Stimulated activated CD8-positive, alpha-beta memory T cell treated with anti-CD3 and anti-CD28 coated beads, Interleukin-7, amount 100 ng/mL, for 1 hour (primary cell): ENCODE measurements at places on chromosomes 7 and 10.

DNA sequence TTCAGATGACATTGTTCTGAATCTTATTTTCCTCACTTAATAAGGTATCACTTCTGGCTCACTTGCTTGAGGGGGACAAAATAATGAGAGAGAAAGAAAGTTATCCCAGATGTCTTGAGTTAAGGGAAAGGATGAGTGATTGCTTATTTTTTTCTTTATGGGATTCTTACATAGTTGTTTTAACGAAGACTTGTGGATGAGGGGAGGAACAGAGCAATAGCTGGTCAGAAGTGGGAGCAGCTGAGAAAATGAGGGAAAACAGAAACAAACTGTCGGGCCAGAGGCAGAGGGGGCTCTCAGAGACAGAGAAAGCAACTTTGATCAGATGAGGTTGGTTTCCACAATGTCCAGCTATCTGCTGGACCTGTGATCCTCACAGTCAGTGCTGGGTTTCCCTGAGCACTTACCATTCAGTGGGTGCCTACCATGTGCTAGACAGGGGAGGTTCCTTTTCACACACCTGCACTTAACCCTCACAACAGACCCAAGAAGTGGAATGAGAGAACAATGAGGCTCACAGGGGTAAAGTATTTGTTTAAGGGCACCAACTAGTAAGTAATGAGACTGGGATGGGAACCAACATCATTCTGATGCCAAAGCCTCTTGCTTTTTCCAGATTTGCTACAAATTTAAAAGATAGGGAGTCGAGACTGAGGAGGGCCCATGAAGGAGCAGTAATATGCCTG is 64.2 kb downstream of the BICC1 start:
- no peak for DNase-seq

DNA sequence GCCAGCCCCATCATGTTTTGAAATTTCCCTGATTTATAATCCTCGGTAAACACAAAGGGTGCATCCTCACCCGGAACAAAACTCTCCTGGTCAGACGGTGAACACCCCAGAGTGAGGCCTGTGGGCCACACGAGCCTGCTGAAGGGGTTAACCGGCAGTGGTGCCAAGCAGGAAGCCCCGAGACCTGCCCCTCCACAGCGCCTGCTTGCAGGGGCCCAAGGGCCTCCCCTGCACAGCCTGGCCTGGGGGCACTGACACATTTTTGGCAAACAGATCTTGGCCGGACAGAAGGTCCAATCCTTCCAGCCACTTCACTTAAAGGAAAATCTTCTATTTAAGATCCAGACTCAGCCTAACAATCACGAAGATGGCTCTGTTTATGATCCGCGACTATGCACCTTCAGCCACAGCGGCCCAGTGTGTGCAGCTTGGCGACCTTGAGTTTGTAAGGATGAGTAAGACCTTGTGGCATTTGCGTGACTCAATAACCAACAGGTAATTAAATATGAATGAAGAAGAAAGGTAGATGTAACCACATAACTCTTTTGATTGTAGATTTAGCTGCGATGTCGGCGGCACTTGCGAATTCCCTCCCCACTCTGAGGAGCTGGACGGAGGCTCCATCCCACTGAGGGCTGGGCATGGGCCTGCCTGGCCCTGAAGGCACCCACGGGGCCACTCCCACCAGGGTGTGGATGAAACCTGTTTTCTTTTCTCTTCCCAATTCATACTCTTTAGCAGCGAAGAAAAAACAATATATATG is 328.2 kb downstream of the DNAJB6 start:
- DNase-seq = no peak

GRCh38 chr10:115335366-115335765 is 242.2 kb downstream of the ATRNL1 start:
- DNase-seq = no peak

DNA sequence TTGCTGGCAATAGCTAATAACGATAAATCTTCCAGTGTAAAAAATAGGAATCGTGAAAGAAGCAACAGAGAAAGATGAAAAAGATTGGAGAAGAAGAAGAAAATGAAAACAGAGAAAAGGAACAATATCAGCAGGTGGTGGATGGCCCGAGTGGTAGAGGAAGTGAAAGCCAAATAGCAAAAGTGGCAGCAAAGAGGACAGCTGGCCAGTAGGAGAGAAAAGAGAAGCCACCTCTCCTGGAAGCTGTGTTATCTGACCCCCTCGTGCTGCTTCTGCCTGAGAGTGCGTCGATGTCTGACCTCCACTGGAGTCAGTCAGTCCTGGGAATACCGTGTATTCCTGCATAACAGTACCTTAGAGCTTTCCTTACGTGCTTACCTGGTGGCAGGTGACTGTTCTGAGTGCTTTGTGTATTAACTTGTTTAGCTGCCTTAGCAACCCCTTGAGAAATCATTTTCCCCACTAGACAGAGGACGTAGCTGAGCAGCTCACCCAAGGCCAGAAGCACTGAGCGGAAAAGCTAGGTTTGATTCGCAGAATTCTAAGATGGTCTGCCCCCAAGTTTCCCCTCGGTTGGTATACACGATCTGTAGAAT is 88.3 kb downstream of the CHN2 start:
- no peak for DNase-seq

DNA sequence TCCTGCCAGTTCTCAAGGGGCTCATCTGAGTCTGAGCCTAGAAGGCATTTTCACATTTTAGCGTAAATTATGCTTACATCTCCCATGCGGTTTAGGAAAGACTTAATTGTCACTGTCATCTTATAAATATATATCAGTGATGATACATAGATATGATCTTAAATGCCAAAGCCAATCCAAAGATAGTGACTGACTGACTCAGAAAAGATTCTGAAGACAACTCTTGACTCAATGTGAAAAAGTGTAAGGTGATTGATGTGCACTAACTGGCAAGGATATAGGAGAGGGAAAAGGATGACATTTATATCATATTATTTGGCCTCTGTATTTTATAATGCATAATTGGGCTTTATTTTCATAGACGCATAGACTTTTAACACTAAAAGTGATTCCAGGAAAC is 84.9 kb upstream of the LRRN3 start:
- DNase-seq = no peak
